ENCODE measurements at places on chromosomes 12 and 14. TPM values are rescaled to one million over a fixed set of nuclear protein-coding genes. Genes with fewer than 3 reads are reported as not detected.

FOXG1 gene
- not detected for total RNA-seq

ADGRD1 gene
- 20.9 TPM for total RNA-seq

KRT85 gene
- not detected for total RNA-seq

PAWR gene
- total RNA-seq: 34.7 TPM

ADSS1 gene
- total RNA-seq: 36.2 TPM

ZNF26 gene
- total RNA-seq: 15.2 TPM

TESPA1 gene
- total RNA-seq: 1.5 TPM

NRXN3 gene
- 2.4 TPM for total RNA-seq

TRIM9 gene
- total RNA-seq: 6.3 TPM

OR6C2 gene
- not detected for total RNA-seq

HRK gene
- not detected for total RNA-seq

Measured in subcutaneous adipose tissue (tissue), 4 donors.